ENCODE measurements at places on chromosomes 6 and 20. TPM values are rescaled to one million over a fixed set of nuclear protein-coding genes. Genes with fewer than 3 reads are reported as not detected.

Gene C6orf15
- not detected for total RNA-seq

Gene WFDC10B
- total RNA-seq = not detected

Gene ADGRF5
- total RNA-seq = 71.1 TPM

Gene MUCL3
- total RNA-seq = not detected

Gene TDRD6
- total RNA-seq = 0.58 TPM

Gene LTA
- not detected for total RNA-seq

DNA sequence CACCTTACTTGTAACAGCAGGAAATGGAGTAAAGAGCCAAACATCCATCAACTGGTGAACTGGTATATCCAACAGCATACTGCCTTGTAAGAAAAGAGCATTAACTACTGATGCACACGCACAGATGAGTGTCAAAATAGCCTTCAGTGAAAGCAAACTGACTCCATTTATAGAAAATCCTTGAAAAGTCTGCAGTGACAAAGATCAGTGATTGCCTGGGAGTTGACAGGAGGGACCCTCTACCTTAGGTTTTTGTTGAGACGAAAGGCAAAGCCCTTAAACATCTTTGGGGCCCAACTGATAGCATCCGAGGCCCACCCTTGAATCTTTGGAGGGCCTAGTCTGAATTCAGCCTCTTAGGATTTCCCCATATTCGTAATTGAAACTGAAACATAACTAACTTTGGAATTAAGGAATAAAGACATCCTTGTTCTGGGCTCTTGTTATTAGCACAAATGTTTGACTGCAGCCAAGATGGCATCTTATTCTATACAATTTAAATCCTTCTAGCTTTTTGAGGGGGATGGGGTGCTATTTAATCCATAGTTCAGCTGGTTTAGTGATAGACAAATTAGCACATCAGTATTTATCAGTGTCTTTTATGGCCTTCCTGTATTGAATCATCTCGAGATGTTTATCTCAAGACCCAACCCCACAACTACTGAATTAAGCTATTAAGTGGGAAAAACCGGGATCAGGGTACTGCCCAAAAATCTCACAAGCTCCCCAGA is 13.0 kb downstream of the FBXO5 start:
- no peak for DNase-seq

DNA sequence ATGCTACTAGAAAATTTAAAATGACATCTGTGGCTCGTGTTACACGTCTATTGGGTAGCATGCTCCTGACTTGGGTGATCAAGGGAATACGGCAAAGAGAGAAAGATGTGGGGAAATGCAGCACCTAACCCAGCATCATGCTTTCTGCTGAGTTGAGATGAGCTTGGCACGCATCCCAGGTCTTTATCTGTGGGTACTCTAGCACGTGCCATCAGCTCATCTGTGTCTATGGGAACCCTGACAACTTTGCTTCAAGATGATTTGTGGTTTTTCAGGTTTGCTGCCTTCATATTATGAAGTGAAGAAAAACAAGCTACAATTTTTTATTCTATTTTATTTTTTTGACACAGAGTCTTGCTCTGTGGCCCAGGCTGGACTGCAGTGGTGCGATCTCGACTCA is 21.0 kb downstream of the RNASET2 start:
- peak; percentile 14 for DNase-seq

DNA sequence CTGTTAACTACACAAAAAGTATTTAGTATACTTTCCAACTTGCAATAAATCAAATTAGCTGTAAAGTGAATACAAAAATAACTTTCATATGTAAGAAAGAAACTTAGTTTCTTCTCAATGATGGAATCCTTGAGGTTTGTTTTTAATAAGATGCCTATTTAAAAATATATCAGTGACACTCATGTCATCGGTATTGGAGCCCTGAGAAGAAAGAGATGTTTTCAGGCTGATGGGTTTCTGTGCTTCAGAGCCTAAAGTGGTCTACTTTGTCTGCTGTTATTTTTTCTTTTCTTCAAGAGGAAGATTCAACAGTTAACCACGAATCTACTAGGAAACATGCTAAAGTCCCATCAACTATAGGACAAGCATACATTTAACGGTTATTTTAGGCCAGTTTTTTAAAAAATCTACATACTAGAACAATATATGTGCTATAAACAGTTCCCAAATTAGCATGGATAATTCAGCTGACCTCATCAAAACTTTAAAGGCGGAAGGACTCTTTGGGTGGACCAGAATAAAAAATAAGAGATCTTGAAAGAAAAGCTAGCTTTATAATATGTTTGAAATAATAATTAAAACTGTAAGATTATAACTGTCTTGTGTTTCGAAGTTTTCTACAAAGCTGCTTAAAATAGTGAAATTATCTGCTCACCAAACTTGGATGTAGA is 147.0 kb upstream of the SAMD5 start:
- no peak for DNase-seq

DNA sequence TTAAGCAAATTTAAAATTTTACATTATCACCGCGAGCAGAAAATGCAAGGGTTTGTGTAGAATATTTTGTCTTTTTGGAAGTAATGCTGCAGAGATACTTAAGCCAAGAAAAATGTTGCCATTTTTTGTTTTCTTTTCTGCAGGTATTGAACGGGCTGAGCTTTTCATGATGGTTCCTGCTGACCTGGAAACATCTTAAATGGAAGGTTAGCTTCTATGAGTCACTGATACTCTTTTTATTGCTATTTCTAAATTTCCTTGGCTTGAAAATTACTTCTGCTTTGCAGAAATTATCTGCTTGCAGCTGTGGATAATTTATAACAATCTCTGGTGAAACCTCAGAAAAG is 12.7 kb downstream of the SYTL3 start:
- no peak for DNase-seq

DNA sequence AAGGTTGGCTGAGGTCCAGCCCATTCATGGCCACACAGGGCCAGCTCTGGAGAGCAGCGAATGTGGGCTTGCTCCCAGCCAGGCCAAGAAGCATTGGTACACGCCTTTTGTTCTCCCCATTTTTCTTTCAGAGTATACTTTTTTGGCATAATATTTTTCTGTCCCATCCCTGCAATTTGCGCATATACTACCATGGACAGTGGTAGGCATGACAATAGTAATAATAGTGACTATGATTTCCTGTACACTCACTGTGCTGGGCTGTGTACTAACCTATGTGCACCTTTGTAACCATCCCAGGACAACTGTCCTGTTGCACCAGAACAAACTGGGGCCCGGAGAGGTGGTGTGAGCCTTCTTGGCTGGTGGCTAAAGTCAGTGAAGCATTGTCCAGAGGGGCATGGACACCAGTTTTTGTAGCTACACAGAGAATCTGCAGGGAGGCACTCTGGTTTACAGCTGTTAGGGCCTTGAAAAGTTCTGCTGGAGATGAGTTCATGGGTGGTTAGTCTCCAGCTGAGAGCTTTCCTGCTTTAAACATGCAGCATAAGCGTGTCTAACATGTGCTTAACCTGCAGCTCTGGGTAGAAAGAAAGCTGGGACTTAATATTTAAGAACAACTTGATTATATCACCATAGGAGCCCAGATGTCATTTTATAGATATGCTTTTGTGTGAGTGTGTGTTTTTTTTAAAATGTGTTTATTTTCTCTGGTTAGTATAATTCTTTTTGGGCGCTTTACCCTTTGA is 38.2 kb downstream of the DTD1 start:
- DNase-seq = no peak

DNA sequence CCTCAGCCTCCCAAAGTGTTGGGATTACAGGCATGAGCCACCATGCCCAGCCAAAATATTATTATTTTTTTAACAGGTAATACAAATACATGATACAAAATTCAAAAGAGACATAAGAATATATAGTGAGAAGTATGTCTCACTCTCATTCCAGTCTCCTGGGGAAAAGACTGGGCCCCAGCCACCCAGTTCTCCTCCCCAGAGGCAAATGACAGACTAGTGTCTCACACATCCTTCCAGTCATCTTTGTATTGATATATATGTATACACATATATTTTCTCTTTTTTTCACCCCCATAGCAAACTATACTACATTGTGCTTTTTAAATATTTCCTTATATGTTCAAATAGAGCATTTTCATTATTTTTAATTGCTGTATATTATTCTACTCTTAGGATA is 8.3 kb downstream of the GSS start:
- DNase-seq = no peak

DNA sequence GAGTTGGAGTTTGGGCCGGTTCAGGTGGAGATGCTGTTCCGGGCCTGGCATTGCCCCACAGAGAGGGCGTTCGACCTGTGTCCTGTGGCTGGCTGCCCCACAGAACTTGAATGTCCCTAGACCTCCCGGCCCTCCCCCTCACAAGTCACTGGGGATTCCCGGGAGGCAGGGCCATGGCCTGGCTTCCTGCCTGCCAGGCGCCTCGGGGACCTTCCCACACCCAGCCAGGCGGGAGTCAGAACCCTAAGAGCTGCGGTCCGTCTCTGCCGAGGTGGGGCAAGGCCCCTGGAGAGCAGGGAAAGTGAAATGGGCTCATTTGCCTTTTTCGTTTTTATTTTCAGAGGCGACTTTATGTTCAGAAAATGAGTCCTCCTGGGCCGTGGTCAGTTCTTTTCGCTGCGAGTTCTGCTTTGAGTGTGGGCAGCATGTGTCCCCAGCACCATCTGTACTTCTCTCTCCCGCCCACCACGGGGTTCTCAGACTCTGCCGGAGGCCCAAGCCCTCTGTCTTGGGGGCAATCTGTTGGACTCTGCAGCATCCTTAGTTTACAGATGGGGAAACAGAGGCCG is 8.5 kb downstream of the RBM38 start:
- DNase-seq = no peak

- DNase-seq = no peak
These were observed 14.0 kb upstream of the MAPRE1 start for GRCh38 chr20:32805721-32806120.

GRCh38 chr6:147108259-147108910 is 95.8 kb upstream of the STXBP5 start:
- DNase-seq = no peak

GRCh38 chr6:112015725-112016124 is 38.2 kb upstream of the CCN6 start:
- no peak for DNase-seq

GRCh38 chr6:145886228-145886956 is 71.8 kb upstream of the FBXO30 start:
- DNase-seq = no peak

DNA sequence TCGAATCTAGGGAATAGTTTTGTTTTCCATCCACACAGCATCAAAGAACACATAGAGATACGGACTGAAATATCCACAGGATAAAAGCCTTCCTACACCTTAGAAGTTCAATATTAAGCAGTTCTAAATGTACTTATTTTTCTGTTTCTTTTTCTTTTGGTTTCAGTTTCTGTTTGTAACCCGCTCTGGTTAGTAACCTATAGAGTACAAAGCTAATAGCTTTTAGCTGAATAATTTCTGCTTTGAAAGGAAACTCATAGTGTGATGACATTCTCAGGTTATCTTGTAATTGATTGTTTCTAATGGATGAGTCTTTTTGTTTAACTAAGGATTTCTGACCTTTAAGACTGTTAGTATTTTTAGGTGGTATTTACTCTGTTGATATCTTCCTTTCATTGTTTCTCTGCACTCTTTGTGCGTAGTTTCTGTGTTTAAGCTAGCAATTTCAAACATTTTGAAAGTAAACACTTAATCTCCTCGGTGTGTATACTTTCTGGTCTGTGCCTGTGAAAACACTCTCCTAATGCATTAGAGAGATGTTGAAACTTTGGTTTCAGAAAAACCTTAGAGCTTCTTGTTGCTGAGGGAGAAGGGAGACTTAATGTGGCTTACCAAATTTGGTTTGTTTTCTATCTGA is 385.5 kb downstream of the HDGFL1 start:
- no peak for DNase-seq

DNA sequence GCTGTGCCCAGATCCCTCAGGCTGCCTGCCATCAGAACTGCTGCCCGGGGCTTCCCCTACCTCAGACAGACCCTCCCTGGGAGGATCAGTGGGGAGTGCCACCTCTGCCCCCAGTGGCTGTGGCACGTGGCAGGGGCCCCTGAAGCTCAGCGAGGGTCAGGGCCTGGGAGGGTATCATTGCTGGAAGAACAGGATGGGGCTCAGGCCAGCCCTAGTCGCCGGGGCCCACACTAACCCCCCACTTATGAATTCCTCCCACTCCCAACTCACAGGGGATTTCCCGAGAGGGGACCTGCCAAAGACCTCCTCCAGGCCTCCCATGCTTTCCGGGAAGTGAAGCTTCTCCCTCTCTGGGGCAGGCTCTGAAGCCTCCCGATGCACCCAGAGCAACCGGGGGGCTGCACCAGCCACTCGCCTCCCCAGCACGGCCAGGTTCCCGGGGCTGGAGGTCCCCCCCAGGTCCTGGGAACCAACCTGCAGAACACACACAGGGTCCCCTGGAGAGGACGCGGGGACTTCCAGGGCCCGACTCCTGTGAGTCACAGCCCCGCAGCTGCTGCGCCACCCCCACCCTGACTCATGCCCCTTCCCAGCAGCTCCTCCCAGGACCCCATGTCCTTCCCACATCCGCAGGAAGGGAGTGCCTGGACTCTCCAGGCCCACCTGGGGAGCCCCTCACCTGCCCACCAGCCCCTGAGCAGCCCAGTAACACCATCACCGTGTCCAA is 2.5 kb downstream of the TNFRSF6B start:
- peak; percentile 91 for DNase-seq

DNA sequence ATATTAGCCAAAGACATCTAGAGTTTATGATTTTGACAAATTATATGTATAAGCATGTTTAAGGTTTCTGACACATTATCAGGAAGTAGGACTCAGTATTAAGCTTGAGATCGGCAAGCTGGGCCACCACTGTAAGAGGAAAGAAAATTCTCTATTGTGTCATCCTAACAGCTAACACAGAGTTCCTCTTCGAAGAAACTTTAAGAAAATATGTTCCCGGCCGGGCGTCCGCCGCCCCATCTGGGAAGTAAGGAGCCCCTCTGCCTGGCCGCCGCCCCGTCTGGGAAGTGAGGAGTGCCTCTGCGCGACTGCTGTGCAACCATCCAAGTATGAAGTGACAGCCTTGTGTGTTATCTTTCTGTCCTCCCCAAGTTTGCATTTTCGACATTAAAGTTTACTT is 23.0 kb downstream of the USP49 start:
- DNase-seq = no peak

- DNase-seq = no peak
These were observed 97.3 kb downstream of the GPR6 start for GRCh38 chr6:110075406-110075805.

- no peak for DNase-seq
These were observed 5.0 kb upstream of the RTF2 start for GRCh38 chr20:56463428-56463827.
